ENCODE measurements at places on chromosomes 3 and 15.

- no peak for DNase-seq
Observed at GRCh38 chr3:13231781-13232666, 158.8 kb upstream of the IQSEC1 start.

DNA sequence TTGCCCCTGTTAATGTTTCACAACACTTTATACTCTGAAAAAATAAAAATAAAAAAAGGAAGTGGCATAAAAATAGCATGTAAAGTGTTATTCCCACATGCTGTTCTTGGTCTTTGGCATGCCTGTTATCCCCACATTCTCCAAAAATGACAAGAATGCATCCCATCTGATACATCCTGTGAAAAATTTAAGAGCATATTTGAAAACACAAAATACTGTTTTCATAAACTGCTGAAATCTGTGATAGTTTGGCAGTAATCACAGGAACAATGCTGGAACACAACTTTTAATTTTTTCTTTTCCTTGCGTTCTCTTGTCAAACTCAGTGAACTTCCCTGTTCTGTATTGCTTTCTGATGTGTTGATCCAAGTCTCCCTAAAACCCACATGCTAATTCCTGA lies 288.8 kb downstream of the ROBO2 start:
- no peak for DNase-seq

GRCh38 chr3:125257536-125257935 lies 45.0 kb upstream of the SLC12A8 start:
- DNase-seq, result no peak

DNA sequence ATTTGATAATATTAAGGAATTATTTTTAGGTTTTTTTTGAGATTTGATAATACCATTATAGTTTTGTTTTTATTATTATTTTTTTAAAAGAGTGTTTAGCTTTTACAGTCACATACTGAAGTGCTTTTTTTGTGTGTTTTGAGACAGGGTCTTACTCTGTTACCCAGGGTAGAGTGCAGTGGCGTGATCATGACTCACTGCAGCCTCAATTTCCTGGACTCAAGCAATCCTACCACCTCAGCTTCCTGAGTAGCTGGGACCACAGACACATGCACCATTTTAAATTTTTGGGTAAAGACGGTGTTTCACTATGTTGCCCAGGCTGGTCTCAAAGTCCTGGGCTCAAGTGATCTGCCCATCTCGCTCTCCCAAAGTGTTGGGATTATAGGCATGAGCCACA lies 73.0 kb downstream of the SUMF1 start:
- DNase-seq, result no peak

DNA sequence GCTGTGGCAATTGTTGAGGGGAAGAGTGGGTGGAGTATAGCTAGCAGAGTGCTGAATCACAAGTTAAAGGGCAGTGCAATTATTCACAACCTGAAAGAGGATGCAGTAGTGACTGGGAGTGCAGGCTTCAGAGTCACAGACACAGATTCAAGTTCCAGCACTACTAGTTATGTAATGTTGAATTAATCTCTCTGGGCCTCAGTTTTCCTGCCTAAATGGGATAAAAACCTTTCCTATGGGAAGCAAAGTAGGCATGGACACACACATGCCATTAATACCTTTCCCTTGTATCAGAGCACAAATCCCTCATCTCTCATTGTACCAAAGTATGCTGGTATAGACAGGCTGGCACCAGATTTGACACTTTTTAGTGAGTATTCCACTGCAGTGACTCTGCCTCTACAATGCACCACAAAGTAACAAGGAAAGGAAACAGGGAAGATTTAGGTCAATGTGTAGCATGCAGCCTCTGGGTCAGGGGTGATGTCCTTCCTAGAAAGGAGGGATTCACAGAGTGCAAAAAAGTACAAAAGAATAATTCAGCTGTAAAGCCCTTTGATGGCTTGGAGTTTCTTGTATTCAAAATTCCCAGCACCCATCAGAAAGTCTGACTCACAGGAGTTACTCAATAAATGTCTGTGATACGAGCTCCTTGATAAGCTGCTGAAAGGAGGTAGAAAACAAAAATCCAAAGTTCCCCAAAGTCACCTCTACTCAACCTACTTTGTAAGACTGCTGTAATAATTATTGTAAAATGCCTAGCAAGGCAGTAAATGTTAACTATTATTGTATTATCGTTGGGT lies 507.5 kb upstream of the TGFBR2 start:
- peak; percentile 18 for DNase-seq

DNA sequence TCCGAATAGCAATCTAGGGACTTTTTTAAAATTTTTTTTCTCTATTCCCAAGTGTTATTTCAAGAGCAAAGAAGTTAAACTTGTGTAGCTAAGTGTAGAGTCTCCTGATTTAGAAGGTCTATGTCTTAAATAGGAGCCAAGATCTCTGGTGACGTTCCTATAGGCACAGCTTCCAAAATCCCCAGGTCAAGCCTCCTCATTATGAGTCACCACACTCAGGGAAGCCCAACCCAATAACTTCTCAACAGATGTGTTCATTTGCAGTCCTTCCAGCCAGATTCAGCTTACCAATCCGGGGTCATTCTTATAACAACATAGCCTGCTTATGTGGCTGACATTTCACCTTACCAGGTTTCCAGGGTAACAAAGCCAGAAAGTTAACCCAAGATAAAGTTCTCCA lies 270.3 kb downstream of the IL5RA start:
- DNase-seq, result no peak

DNA sequence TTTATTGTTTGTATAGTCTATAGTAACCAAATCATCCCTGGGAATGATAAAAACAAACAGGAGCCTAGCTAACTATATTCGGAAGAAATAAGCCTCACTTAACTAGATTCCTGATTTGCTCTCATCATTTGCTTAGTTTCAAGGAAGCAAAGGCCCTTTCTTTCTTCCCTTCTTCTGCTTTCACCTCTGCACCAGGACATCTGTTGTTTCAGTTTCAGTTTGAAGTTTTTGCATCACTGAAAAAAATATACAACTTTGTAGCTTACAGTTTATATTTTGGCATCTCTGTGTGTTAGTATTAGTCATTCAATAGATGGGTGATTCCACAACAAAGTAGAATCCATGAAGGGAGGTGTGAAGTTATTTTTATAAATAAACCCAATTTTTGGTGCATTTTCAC lies 113.6 kb upstream of the SNTN start:
- no peak for DNase-seq

DNA sequence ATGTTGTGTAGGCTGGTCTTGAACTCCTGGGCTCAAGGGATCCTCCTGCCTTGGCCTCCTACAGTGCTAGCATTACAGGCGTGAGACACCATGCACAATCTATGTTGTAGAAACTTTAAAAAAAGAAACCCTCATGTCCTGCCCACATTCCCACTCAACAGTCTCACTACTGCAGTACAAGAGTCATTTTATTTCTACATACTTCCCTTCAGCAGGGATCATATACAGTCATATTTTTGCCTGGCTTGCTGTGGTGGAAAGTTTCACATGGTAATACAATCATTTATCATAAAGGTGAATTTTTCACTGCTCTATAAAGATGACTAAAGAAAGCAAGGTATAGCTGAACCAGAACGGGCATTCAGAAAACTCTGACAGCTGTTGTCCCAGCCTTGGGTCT lies 53.8 kb upstream of the PIK3CB start:
- no peak for DNase-seq

DNA sequence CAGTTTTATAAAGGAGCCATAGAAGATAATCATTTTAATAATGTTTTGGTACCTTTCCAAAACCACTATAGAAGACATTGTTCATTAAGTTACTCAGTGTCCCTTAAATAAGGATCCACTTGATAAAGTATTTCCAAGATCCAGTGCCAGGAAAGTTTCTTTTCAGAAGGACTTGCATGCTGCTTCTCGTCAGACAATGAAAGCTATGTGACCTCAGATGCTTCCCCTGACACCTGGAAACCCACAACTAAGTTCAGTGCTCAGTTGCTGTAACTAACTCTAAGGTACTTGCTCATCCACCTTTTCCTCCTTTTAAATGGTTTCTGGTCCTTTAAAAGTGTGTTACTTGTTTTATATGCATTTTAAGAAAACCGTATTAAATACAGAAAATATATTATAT lies 7.3 kb downstream of the SSR3 start:
- no peak for DNase-seq

GRCh38 chr3:133573054-133573628 lies 345 bp upstream of the CDV3 start:
- DNase-seq, result peak; percentile 100

GRCh38 chr15:85361323-85361722 lies 19.1 kb upstream of the AKAP13 start:
- DNase-seq, result no peak

All from neural progenitor cell (in vitro differentiated cells).